ENCODE measurements at places on chromosomes 6 and 20.

GRCh38 chr6:31272436-31272835, 544 bp upstream of the HLA-C start:
- no peak for DNase-seq

DNA sequence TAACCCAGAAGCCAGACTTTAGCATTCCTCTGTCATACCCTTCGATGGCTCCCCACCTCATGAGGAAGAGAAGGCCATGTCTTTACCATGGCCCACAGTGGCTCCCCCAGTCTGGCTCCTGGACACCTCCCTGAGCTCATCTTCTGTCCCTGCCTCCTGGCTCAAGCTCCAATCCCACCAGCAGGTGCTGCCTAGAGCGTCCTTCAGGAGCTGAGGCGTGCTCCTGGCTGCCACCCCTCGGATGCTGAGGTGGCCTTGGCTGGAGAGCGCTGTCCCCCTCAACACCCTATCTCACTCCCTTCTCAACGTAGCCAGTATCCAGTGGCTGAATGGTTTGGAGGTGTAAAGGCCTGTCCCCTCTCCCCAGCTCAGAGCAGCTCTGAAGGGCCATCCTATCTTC, 47.4 kb upstream of the RANBP9 start:
- no peak for DNase-seq

DNA sequence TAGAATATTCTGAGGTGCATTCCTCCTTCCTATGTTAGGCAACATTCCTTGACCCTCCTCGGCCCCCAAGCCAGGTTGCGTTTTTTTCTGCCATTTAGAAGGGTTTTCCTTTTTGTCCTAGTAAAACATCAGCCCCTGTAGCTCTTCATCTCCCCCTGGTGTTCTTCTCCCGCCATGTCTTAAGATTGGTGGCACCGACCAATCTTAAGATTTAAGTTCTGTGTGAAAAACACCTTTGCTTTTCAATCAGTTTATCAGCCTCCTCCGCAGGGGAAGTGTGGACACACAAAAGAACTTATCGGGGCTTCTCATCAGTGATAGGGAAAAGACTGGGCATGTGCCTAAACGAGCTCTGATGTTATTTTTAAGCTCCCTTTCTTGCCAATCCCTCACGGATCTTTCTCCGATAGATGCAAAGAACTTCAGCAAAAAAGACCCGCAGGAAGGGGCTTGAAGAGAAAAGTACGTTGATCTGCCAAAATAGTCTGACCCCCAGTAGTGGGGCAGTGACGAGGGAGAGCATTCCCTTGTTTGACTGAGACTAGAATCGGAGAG, 719 bp upstream of the EDN1 start:
- no peak for DNase-seq

GRCh38 chr6:14730654-14731053, 515.2 kb upstream of the JARID2 start:
- DNase-seq, result no peak

DNA sequence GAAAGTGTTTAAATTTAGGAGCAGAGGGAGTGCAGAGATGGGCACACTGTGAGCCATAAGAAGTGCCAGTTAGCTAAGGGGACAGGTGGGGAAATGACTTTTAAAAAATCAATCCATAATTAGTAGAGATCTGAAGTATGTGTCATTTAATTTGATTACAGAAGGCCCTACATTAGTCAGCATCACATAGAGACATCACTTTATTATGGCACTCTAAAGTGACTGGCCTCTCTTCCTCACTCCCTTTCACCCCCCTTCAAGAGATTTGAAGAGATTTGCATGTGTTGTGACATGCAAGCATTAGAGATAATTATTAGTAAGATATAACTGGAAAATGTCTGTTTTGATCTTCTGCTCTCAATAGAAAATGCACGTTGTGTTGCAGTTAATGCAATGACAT, 86.7 kb downstream of the SLX4IP start:
- no peak for DNase-seq

- DNase-seq, result no peak
These were observed 16.2 kb upstream of the BLCAP start for GRCh38 chr20:37543828-37544227.

- DNase-seq, result no peak
These were observed 129.5 kb upstream of the GGTLC1 start for GRCh38 chr20:24118034-24118433.

DNA sequence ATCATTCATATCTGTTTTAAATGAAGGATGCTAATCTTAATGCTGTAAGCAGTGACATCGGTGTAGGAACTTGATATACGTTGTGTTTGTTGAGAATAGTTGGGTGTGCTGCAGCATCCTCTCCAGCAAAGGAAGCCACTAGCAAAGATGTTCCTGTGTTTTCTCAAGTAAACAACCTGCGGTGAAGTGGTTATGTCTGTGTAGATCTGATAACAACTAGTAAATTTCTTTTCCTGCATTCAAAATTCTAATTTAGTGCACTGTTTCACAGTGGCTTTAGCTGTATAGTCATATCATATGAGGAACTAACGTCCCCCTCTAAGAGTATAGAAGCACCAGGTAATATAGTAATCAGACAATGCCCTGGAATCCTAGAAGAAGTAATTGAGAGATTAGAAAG, 38.7 kb downstream of the NCOA7 start:
- DNase-seq, result no peak

- peak; percentile 45 for DNase-seq
These were observed 145.1 kb downstream of the PREX1 start for GRCh38 chr20:48682529-48683363.

GRCh38 chr6:74764486-74764885, 441.4 kb downstream of the COL12A1 start:
- no peak for DNase-seq

- no peak for DNase-seq
These were observed 204.6 kb downstream of the NKAIN2 start for GRCh38 chr6:124008000-124008987.

DNA sequence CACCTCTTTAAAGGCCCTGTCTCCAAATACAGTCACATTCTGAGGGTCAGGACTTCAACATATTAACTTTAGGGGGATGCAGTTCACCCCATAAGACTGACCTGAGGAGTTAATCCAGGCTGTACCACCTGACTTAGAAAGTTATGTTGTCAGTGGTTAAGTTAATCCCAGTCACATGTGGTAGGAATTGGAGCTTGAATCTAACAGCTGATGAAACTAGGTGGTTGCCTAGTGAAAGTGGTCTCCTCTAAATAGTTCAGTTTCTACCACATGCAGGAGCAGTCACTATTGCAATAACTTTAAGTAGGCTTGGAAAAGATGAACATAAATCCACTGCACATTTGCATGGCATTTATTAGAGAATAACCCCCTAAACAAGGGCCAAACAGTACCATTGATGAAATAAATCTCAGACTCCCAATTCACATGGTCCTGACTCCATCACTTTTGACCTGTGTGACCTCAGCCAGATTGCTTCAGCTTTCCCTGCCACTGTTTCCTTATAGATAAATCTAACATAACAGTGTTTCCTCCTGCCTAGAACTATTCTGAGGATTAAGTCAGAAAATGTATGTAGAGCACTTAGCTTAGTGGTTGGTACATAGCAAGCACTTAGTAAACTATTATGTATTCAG, 20.1 kb downstream of the SAMD5 start:
- no peak for DNase-seq

DNA sequence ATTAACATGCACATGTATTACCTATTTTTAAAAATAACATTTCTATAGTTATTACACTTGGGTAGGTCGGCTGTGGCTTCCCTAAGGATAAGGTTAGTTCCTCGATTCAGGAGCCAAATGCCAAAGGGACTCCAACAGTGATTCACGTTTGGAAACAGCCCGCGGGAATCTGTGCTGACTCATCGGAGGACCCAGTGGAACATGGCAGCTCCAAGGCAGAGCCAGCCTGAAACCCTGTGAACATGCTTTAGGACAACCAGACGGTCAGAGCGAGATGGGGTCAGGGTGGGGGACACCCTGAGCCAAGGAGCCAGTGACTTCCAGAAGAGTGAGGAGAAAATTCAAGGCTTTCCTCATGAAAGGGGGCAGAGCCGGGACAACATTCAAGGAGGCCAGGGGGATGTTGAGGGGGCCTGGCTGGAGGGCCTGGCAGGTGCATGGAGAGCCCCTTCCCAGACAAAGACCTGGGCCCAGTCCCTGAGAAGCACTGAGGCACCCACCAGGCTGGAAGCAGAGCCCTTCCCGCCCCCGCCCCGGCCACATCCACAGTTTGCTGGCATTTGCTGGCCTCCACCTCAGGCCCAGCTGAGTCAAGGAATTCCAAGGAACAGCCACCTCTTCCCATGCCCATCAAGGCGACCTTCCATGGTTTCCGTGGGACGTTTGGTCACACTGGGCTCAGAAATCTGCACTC, 133.2 kb downstream of the SNX5 start:
- no peak for DNase-seq

- peak; percentile 11 for DNase-seq
These were observed 29.5 kb upstream of the IFNGR1 start for GRCh38 chr6:137248702-137249101.

DNA sequence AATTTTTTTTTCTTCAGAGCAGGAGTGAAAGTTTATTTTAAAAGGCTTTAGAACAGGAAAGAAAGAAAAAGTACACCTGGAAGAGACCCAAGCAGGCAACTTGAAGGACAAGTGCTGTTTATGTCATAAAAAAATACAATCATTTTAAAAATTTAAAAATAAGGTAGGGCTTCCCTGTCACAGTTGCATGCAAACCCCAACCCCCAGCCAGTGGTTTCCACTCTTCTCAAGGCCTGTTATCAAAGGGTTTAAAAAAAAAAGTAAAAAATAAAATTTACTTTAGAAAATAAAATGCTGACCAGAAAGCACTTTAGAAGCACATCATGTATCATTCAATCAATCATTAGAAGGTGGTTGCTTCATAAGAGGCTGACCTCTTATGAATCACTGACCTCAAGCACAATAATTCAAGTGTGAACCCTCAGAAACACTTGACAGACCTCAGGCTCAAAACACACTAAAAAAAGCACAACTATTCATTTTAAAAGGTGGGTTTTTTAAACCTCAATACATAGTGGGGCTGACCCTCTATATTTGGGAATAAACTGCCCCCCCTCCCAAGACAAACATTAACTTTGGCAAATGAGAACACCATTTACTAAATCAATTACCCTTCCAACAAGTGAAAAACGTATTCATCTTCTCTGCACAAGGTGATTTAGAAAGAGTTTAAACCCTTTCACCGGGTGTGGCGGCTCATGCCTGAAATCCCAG, 15.6 kb downstream of the ILRUN start:
- no peak for DNase-seq

DNA sequence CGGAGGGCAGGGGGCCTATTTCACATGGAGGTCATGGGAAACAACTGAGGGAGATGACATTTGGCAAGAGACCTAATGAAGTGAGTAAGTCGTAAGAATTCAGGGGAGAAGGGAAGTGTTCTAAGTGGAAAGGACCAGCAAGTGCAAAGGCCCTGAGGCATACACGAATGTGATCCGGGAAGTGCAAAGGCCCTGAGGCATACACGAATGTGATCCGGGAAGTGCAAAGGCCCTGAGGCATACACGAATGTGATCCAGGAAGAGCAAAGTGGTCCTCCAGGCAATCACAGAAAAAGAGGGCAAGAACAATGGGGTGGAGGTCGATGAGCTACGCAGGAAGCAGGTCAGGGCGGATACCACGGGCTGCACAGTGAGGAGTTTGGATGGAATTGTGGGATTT, 24.2 kb upstream of the EXOC2 start:
- DNase-seq, result no peak

DNA sequence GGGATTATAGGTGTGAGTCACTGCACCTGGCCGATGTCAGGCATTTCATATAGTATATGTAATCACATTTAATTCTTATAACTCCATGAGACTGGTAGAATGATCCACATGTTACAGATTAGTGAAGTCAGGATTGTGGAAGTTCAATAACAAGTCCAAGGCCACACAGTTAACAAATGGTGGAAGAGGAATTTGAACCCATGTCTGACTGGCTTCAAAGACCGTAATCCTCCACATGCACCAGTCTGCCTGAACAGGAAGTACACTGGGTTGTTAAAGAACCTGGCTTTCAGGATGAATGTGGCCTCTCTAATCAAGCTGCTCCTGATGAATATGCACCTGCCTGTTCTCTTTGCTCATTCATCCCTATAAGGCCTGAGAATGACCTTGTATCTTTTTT, 122.0 kb upstream of the HDAC2 start:
- no peak for DNase-seq

- DNase-seq, result no peak
These were observed 646.3 kb downstream of the UTRN start for GRCh38 chr6:144931172-144932035.

DNA sequence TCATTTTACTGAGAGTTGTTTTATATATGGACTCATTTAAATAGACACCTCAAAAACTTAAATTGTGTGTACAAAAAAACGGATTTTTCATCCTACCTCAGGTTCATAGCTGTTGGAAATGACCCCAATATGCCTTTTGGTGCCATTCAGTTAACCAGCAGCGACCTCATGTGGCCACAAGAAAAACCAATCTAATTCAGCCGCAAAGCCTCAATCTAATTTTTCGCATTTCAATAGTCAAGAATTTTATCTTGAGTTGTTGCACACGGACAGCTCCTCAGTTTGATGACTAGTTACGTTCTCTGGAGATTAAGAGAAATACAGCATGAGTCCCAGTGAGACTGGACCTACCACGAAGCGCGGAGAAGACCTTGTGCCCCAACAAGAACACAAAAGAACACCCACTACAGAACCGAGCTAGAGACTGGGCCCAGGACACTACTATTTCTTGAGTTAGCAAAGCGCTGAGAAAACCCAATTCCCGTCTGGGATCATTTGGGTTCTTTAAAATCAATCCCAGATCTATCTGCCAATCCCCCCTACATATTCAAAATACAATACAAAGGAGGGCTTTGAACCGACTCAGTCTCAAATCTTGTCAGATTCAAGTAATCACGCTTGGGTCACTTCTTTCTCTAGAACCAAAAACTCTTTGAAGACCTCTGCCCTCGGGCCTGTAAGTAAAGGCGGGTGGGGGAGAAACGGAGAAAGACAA, 1.1 kb downstream of the TCP11 start:
- peak; percentile 21 for DNase-seq

DNA sequence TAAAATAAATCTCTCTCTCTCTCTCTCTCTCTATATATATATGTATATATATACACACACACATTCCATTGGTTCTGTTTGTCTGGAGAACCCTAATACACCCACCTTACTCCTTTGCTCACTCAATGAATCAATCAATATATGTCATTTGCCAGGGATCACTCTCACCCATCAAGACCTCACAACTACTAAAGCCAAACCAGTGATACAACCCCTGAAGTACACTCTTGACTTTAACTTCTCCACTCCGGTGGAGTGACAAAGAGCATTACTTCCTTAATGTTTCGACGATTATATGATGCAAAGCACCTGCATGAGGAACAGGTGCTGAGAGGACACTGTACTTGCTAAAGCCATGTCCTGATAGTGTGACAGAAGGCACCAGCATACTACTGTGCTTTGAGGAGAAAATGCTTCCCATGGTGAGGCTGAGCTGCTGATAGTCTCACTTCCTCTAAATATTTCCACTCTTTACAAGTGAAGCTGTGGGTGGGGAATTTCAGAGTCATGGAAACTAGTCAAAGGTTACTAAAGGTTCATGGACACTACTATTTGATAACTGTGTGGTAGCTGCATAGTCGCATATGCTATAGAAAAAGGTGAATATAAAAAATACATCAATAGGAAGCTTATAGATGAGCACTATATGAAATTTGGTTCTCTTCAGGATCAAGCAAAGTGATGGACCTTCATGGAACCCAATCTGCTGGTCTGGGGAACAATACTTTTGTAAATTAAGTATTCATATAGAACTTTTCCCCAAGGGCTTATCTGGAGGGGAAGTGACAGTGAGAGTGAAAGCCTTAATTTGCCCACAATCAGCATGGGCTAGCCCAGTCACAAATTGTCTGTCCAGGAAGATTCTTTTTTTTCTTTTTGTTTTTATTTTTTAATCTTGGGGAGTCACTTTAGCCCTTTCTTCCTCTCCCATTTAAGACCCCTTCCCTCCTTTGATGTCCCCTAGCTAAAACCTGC, 141.9 kb upstream of the NEDD9 start:
- no peak for DNase-seq

All from substantia nigra (tissue), 51 donors.